ENCODE measurements at places on chromosomes 4 and X.

GRCh38 chr4:124386163-124386562, 326.4 kb downstream of the ANKRD50 start:
- no peak for DNase-seq

DNA sequence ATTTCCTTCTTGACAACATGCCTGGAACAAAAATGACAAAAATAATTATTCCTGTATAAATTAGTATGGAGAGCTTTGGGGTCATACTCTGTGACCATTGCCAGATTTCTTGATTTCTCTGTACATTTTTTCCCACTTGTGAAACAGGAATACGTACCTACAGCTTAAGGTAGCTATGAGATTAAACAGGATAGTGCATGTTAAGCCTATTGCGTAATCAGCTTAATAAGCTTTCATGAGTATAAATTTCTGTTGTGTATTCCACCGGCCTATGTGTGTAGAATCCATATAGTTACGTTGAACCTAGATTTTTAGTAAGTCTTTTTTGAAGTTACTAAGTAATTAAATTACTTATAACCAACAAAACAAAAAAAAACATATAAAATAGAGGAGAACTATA, 334.9 kb downstream of the DCTD start:
- no peak for DNase-seq

DNA sequence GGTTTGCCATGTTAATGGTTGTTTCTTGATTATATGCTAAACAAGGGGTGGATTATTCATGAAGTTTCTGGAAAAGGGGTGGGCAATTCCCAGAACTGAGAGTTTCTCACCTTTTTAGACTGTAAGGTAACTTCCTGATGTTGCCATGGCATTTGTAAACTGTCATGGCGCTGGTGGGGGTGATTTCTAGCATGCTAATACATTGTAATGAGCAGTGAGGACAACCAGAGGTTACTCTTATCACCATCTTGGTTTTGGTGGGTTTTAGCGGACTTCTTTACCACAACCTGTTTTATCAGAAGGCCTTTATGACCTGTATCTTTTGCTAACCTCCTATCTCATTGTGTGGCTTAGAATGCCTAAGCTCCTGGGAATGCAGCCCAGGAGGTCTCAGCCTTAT, 81.5 kb downstream of the CFAP299 start:
- DNase-seq, result no peak

GRCh38 chrX:139924069-139924695, 8.7 kb downstream of the ATP11C start:
- no peak for DNase-seq

GRCh38 chr4:83851261-83852084, 315.6 kb downstream of the GPAT3 start:
- no peak for DNase-seq
